Renal cortical epithelial cell (primary cell): ENCODE measurements at places on chromosomes 13 and 19.

DNA sequence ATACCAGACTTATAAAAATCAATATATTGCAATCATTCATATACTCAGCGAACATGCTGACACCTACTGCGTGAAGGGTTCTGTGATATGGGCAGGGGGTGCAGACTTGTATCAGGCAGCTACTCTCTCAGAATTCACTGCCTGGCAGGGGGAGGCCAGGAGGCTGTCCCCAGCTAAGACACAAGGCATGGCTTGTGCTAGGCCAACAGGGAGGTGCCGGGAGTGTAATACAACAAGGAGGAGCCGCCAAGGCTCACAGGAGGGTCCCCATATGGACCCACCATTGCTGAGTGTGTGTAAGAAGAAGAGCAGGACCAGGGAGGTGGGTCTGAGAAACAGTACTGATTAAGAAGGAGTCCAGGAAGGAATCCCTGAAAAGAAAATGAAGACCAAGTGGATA is 97.2 kb downstream of the COL4A2 start:
- DNase-seq = no peak

GRCh38 chr13:51856027-51856736 is 5.6 kb upstream of the CCDC70 start:
- no peak for DNase-seq

DNA sequence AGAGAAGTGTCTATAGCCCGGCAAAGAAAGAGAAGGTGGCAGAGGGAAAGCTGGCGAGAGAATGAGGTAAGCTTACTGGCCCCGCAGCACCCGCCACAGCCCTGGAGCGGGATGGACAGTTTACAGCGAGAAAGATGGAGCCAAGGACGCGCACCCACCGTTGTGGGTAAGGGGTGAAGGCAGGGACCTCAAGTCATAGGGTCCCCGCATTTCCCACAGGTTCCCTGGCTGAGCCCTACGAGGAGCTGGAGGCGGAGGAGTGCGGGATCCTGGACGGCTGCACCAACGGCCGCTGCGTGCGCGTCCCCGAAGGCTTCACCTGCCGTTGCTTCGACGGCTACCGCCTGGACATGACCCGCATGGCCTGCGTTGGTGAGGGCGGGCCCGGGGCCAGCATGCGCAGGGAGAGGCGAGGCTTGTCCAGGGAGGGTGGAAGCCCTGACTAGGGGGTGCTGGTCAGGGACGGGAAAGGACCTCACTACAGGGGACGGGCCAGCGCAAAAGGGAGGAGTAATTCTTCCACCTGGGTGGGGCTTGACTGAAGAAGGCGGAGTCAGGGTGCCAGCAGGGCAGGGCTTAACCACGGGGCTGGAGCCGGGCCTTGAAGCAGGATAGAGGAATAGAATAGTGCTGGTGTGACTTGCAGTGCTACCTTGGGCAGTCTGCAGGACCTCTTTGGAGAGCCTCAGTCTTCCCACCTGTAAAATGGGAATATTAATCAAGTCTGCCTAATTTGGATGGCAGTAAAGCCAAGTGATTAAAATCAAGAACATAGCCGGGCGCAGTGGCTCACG is 26.5 kb downstream of the LTBP4 start:
- DNase-seq = no peak

- no peak for DNase-seq
Measured at GRCh38 chr19:51993422-51993821, 6.8 kb upstream of the ZNF350 start.

DNA sequence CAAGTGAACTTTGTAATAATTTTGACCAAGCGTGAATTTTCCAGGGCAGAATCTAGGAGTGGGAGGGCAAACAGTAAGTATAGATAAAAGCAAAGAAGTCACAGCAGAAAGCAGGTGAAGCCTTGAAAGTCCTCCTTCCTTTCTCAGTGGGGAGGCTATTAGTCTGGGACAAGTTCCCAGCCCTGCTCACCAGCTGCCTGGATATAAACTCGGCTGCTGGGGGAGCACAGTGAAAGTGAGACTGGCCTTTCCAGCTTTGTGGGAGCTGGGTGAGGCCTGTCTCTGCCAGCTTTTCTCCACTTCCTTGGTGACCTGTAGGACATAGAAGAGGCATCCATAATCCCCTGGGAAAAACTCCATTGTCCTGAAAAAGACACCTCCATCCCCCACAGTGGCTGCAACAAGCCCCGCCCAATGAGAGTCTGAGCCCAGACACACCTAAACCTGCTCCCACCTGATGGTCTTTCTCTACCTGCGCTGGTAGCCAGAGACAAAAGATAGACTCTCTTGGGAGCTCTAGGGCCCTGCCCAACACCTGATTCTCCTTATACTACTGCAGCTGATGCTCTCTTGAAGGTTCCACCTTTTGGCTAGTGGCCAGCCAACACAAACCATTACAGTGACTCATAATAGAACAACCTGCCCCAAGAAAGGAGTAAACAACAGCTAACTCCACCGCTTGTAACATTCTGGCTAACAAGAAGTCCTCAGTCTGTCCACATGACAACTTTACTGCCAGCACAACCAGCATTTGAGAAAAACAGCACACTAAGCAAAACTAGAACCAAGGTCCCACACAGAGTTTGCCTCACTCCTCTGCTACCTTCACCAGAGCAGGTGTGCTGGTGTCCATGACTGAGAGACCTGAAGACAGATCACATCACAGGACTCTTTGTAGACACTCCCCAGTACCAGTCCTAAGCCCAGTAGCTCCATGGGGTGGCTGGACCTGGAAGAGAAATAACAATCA is 252.2 kb upstream of the SLITRK6 start:
- DNase-seq = peak; percentile 87
